ENCODE measurements at places on chromosomes 5 and 9.

- no peak for DNase-seq
Measured at GRCh38 chr5:56565644-56566043, 249.7 kb upstream of the MAP3K1 start.

GRCh38 chr5:127031863-127032232 is 1.5 kb upstream of the MARCHF3 start:
- DNase-seq = no peak

DNA sequence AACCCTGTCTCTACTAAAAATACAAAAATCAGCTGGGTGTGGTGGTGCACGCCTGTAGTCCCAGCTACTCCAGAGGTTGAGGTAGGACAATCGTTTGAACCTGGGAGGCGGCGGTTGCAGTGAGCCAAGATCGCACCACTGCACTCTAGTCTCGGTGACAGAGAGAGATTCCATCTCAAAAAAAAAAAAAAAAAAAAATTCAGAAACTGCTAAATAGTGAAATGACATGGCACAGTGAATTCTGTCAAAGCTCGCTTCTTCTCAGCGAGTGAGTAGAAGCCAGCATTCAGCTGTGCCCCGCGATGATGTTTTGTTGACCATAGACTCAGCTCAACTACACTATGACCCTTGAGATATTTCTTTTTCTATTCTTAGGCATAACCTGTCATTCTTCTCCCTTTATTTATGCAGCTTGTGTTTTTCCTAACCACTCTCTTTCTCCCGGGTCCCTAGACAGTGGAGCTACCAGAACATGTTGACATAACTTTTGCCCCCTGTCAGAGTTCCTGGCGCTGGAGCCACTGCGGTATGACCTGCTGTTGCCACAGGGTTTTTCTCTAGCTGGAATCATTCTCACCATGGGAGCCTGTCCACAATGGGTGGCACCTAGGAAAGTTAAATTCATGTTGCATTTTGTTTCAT is 13.5 kb upstream of the IQGAP2 start:
- DNase-seq = no peak

GRCh38 chr9:31588006-31588405 is 796.4 kb upstream of the ACO1 start:
- no peak for DNase-seq

- DNase-seq = no peak
Measured at GRCh38 chr5:129098488-129099183, 4.1 kb downstream of the ISOC1 start.

DNA sequence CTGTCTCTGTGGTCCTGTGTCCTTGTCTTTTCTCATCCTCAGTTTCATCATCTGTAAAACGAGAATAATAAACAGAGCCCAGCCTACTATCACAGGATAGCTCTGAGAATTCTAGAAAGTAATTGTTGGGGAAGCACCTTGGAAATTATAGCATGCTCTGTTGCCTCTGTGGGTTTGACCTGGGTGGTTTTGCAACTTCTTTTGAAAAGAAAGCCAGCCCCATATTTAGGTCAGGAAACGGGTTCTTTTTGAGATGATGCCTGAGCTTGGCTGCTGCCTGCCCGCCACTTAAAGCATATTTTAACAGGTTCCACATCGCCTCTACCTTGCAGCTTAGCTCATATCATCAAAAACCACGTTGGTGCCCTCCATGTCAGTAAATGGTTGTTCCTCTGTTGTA is 111.1 kb downstream of the TLR4 start:
- DNase-seq = no peak

- DNase-seq = no peak
Measured at GRCh38 chr5:89137148-89137547, 254.2 kb upstream of the MEF2C start.

DNA sequence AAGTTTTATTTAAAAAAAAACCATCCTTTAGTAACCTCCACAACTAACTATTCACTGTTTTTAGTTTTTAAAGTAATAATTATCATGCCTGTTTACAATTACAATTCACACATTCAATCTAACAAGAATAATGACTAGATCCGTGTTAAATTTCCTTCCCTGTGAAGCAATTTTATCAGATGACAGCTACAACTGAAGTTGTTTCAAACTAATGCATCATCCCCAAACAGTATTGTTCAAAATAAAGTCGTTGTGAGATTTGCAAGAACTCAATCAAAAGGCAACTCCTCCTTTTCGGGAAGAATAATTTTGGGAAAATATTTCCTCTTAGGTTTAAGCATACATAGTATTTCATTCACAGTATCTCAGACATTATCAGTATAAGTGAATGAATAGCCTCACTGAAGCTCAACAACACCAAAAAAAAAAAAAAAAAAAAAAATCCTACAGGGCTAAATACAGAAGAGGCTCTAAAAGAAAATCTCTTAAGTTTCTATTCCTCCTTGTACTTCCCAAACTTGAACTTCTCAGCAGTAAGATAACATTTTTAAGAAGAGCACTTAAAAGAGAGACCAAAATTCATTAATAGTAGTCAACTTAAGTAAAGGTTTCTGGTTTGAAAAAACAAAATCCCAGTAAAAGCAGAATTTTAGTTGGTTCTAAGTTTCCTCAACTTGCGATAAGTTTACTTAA is 9.4 kb downstream of the C9orf72 start:
- no peak for DNase-seq

GRCh38 chr5:122111460-122111859 is 17.9 kb upstream of the ZNF474 start:
- DNase-seq = no peak

- DNase-seq = no peak
Measured at GRCh38 chr9:21095561-21095960, 17.8 kb upstream of the IFNB1 start.

- DNase-seq = no peak
Measured at GRCh38 chr9:17648516-17648915, 69.7 kb downstream of the SH3GL2 start.

DNA sequence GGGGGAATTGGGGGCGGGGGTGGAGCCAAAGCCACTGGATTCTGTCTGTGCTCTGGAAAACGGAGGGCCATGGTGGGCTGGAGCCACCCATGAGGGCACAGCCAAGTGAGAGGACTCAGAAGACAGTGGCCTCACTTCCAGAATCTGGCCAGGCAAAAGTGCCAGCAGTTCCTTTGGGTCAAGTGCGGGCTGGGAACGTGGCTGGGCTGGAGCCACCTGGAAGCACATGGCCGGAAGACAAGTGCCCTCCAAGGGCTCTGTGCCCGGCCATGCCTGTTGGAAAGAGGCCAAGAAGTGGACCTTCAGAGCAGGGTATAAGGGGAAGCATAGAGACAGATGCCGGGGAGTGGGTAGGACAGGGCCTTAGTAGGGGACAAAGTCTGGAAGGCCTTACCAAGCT is 11.7 kb upstream of the SH3PXD2B start:
- DNase-seq = no peak

DNA sequence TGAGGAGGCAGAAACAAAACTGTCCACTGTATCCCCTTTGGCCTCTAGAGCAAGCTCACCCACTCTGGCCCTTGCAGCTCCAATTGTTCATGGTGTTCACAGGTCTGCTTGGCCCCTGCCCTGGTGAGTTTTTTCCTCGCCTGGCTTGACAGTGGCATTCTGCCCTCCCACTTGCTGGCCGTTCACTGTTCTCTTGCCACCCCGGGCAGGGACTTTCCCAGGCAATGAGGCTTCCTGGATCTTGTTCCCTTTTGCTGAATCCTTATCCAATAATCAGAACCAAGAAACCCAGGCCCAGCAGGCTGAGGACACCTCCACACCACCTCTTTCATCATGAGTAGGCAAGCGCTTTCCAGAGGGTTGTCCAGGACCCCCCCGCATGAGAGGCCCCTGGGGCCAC is 31.2 kb downstream of the ZNF618 start:
- DNase-seq = no peak

DNA sequence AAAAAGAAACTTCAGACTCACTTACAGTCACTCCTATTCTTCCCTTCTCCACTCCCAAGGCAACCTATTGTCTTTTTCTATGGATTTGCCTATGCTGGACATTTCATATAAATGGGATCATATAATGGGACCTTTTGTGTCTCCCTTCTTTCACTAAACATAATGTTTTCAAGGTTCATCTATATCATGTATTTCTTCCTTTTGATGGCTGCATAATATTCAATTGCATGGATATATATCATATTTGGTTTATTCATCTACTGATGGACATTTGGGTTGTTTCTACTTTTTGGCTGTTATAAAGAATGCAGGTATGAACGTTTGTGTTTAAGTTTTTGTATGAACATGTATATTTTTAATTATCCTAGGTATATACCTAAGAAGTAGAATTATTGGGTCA is 30.6 kb downstream of the ANKHD1 start:
- no peak for DNase-seq

DNA sequence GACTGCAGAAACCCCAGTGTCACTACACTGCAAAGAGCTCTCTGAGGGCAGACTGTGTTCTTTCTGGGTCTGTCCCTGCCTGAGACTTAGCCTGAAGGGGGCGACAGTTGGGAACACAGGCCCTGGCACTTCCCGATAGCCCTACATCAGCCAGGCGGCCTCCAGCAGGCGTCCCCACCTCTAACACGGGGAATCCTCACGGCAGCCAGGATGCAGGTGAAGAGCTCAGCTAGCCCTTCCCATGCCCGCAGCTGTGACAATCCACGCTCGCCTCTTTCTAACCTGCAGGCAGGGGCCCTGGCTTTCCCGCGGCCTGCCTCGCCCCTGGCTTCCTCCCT is 5.9 kb downstream of the MED22 start:
- DNase-seq = no peak

Data from HS-27A (cell line).